ENCODE measurements at places on chromosomes 2 and 18.

- DNase-seq = peak; percentile 73
These were observed 89.6 kb downstream of the GBX2 start for GRCh38 chr2:236078297-236079255.

DNA sequence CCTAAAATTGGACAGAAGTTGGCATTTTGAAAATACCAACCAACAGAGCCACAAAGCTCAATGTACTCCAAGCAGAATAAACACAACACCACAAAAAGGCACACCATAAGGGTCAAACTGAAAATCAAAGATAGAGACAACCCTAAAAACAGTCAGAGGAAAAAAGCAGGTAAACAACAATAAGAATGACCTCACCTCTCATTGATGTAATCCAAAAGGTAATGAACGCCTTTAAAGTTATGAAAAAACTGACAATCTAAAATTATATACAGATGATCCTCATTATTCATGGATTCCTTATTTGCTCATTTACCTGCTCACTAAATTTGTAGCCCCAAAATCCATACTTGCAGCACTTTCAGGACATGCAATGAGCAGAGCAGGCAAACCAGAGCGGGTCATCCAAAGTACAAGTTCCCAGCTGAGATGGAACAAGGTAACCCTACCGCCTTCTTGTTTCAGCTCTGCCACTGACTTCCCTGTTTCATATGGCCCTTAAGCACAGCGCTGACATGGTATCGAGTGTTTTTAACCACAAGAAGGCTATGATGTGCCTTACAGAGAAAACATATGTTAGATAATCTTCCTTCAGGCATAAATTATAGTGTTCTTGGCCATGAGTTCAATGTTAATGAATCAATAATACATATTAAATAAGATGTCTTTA, 17.0 kb downstream of the RTN4 start:
- DNase-seq = no peak

GRCh38 chr2:120251078-120251477, 1.6 kb upstream of the RALB start:
- DNase-seq = no peak

- DNase-seq = no peak
These were observed 19.5 kb downstream of the CXCR4 start for GRCh38 chr2:136098441-136098840.

- peak; percentile 56 for DNase-seq
These were observed 1.5 kb downstream of the GALNT1 start for GRCh38 chr18:35582899-35583558.
